NCI-H2227 treated with DMSO at 0.1 percent for 48 hours (cell line): ENCODE measurements at places on chromosomes 1 and 21.

- no peak for DNase-seq
These were observed 11.8 kb upstream of the KIAA0040 start for GRCh38 chr1:175204330-175204729.

GRCh38 chr1:205813755-205814058 is 709 bp upstream of the SLC41A1 start:
- DNase-seq = no peak

DNA sequence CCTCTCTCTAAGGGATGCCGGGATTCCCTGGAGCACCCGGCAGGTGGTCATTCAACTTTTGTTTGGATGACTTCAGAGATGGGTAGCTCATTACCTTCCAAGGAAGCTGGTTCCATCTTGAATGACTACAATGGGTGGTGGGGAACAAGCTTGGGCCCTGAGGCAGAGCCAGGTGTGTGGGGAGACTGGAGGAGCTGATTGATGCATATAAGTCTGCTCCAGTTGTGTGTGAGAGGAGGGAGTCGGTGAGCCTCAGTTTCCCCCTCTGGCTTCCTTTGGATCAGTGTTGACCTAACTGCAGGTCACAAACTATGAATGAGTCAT is 133.8 kb upstream of the ZBTB40 start:
- no peak for DNase-seq

- no peak for DNase-seq
These were observed 15.5 kb upstream of the PPP1R15B start for GRCh38 chr1:204426971-204427701.

DNA sequence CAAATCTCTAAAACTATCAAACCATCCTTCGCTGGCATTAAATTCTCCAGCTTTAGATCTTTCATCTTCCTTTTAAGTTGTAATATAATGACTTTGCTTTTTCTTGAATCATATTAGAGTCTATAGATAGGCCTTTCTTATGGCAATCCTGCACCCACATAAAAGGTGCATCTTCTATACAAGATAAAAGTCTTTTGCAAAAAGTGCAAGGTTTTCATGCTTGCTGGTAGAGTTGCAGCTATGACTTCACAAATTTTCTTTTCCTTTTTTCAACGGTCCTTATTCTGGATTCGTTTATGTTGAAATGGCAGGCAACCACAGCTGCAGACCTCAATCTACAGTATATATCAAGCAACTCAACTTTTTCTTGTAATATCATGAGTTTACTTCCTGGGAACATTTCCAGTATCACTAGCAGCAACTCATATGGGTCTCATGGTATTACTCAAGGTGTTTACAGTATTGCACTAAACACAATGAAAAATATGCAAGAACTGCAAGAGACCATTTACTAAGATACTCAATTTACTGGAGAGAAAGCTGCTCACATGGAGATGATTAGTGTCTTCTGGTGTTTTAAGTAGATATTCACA is 22.1 kb downstream of the OMA1 start:
- DNase-seq = no peak

GRCh38 chr1:87735750-87736149 is 407.1 kb downstream of the LMO4 start:
- no peak for DNase-seq

DNA sequence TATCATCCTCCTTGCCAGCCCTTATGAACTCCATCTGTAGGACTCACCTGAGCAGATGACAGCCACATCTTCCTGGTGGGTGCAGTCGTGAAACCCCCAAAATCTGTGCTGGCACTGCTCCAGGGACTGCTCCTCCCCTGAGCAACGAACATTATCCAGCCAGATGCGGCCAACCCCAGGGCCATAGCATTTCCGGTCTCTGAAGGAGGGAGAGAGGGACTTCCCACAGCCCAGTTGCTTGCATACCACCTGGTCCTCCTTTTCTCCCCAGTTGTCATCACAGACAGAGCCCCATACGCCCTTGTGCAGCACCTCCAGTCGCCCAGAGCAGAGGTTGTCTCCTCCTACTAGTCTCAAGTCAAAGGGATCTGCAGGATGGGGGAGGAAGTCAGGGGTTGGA is 8.5 kb downstream of the CD5L start:
- DNase-seq = no peak

GRCh38 chr1:206668351-206668750 is 16.4 kb upstream of the MAPKAPK2 start:
- DNase-seq = no peak

- no peak for DNase-seq
These were observed 53.6 kb downstream of the COL18A1 start for GRCh38 chr21:45458281-45459170.

GRCh38 chr1:98763488-98764150 is 102.1 kb downstream of the SNX7 start:
- no peak for DNase-seq

DNA sequence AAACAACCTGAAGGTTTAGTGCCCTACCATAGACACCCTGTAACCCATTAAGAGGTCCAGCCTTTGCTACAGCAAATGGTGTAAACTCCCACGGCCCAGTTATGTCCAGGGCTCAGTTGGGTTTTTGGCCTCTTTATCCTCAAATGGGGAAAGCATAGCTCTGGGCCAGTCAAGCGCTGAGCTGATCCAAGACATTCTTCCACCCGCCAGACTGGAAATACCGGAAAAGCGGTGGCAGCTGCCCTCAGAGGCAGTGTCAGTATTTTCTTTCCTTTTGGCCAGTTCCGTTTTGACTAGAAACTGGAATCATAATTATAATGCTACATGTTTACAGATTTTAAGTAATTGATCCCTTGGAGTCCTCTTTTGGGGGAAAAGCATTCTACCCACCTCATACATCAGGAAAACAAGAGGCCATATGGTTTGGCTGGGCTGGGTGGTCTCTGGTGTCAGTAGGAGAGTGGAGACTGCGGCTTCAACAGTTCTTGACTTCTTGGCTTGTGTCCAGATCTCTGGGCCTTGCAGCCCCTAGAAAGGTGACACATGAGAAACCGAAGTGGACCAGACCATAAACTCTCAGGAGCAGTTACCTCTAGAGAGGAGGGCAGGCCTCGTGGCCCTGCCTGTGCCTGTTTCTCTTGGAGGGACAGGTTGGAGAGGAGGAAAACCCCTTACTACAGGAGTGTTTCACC is 30.2 kb upstream of the CLDN14 start:
- no peak for DNase-seq

DNA sequence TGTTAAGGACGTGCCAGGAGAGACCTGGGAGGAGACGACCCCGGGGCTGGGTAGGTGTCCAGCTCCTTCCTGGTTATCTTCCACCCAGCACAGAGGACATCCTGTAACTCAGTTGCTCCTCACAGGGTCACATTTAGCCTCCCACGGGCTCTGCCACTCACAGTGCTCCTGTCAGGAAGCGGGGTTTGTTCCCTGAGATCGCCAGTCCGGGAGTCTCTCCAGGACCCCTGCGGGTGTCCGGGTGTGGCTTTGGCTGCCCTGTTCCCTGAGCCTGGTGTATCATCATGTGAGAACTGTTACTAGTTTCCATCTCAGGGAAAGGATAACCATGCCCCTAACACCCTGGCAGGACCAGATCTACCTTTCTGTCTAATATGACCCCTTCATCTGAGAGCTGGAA is 158.2 kb upstream of the RUNX1 start:
- DNase-seq = no peak

- no peak for DNase-seq
These were observed 384.6 kb downstream of the RRAGC start for GRCh38 chr1:38474738-38475623.

DNA sequence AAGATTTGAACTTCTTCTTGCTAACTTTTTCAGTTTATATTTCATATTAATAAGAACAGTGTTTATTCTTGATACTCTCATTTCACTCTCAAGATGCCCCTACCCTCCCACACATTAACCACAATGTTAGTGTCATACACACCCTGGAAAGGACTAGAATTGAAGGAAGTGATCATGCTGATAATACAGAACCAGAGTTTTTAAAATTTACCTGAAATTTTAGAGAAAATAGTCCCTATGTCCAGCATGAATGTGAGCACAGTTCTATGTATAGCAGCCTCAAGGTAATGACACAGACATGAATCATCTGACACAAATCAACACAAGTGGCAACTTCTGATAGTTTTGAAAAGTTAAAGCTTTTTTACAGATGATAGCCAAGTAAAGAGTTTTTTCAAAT is 26.0 kb downstream of the RGS1 start:
- no peak for DNase-seq

- DNase-seq = no peak
These were observed 12.9 kb upstream of the LEMD1 start for GRCh38 chr1:205434738-205435137.

GRCh38 chr1:24047110-24047477 is 64.8 kb downstream of the MYOM3 start:
- no peak for DNase-seq

- no peak for DNase-seq
These were observed 3.6 kb downstream of the STX6 start for GRCh38 chr1:181018901-181019681.

DNA sequence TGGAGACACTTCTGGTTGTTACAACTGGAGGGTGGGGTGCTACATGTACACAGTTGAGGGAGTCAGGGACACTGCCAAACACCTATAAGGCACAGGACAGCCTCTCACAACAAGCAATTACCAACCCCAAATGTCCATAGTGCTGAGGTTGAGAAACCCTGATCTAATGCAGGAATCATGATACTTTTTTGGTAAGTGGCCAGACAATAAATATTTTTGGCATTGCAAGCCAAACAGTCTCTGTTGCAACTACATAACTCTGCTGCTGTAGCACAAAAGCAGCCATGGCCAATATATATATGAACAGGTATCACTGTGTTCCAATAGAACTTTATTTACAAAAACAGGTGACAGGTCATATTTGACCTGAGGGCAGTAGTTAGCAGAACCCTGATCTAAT is 177.5 kb downstream of the ASTN1 start:
- no peak for DNase-seq

DNA sequence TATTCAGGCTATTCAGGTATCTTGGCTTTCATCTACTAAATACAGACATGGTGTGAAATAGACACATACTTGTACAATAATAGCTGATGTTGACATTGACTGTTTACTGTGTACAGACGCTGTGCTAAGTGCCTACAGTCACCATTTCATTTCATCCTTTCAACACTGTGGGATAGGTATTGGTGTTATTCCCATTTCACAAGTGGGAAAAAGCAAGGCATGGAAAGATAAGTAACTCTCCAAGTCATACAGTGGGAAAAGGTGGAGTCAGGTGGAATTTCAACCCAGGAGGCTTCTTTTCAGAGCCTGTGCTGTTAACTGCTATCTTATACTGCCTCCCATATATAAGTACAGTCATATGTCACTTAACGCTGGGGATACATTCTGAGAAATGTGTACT is 49.6 kb upstream of the ATP1A1 start:
- no peak for DNase-seq

GRCh38 chr1:89114662-89115061 is 11.3 kb downstream of the GBP2 start:
- DNase-seq = no peak

DNA sequence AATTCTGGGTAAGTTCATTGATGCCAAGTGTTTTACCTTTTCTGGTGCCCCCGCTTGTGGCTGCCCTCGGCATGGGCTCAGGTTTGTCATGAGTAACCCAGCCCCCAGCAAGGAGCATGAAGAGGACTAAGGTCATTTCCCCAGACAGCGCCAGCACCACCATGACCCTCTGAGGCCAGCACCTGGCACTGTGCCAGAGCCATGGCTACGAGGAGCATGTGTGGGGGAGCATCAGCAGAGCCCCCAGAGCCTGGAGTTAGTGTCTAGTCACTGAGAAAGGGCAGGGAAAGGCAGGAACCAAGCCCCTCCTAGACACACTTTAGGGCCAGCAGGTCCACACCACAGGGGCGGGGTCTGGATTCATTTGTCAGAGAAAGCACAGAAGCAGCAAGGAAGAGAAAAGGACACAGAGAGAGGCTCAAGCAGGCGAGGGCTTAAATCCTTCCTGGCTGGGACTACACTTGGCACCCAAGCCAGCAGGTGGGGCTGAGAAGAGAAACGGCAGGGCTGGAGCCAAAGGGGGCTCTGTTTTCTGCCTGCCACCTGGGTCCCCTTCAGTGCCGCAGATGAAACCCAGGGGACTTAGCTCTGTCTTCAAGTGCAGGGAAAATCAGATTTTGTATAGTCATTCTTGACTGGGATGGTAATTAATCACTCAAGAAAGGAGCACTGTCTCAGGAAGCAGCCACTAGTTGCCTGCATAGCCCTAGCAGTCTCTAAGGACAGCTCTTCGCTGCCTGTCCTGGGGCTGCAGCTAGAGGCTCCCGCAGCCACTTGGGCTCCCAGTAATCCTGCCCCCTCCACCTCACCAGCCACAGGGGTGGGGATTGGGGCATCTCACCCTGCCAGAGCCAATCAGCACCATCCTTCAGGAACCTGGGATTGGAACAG is 79.6 kb upstream of the ZC3H12A start:
- DNase-seq = peak; percentile 79

- DNase-seq = no peak
These were observed 7.9 kb downstream of the KIF21B start for GRCh38 chr1:201015551-201016091.

- no peak for DNase-seq
These were observed 38.7 kb upstream of the CNTN2 start for GRCh38 chr1:205004351-205004750.

DNA sequence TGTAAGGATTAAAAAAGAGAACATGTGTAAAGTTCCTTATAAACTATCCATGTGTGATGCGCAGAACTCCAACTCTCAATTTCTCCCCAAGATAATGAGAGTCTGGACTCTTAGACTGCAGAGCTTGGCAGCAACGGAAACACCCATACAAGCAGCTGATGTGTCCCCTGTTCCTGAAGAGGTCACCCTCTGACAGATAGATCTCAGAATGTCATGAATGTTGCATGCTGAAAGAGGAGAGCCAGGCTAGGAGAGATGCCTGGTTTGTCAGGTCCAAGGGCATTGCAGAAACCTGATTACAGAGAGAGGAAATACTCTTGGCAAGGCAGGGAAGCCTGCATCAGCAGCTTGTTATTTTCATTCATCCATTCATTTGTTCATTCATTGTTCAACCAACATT is 24.2 kb downstream of the MTARC1 start:
- DNase-seq = no peak

DNA sequence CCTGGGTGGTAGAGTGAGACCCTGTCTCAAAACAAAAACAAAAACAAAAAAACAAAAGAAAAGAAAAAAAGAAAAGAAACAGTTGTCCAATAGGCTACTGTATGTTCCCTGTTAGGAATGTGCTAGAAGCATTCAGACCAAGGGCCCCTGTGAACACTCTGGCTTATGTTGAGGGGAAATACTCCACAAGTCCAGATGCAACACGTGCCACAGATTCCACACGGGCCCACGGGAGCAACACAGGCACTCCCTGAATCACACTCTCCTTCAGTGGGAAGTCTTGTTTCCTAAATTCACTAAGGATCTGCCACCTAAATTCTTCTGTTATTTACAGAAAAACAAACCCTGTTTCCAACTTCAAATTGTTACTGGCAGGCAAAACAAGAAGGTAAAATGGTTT is 291.1 kb downstream of the PCP4 start:
- no peak for DNase-seq

- no peak for DNase-seq
These were observed 75.5 kb downstream of the VCAM1 start for GRCh38 chr1:100794748-100795645.

GRCh38 chr1:59359325-59359724 is 62.4 kb downstream of the FGGY start:
- DNase-seq = no peak
